ENCODE measurements at places on chromosomes 5 and 9.

DNA sequence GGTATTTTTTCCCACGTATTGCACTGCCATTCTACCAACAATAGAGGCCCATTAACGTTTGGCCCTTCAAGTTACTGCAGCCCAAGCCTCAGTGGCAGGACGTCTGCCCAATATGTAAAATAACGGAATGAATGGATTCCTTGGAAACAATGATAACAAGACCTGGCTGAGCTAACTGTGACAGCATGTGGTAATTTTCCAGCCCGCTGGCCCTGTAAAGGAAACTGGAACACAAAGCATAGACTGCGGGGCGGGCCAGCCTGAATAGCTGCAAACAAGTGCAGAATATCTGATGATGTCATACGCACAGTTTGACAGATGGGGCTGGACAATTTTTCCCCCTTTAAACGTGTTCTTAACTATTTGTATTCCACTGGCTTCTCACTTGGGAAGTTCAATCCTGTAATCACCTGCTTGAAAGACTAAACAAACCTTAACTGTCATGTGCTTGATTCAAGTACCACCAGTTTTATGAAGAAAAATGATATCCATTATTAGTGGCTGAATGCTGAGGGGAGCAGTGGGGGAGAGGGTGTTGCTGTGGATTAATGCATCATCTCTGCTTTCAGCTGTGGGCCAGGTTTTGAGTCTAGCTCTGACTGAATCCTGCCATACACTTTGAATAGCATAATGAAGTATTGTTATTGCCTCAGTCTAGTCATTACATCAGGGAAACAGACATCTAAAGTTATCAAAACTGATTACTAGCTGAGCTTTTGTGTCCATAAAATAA, 323.9 kb downstream of the TMEM161B start:
- no peak for DNase-seq

DNA sequence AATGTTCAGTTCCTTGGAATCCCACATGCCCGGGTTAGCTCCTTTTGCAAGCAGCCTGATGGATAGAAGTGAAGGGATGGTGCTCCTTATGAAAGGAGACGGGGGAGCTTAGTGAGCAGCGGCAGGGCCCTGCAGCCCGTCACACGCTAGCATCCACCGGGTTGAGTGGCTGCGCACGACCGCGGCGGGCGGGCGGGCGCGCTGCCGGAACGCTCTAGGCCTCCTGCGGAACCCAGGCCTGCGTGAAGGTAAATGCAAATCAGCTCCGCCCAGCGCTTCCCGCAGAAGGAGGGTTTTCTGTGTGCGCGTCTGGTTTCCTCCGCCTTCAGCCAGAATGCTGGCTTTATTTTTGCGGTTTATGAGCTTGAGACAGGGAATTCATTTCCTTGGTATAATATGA, 19.8 kb downstream of the IL12B start:
- DNase-seq = no peak

DNA sequence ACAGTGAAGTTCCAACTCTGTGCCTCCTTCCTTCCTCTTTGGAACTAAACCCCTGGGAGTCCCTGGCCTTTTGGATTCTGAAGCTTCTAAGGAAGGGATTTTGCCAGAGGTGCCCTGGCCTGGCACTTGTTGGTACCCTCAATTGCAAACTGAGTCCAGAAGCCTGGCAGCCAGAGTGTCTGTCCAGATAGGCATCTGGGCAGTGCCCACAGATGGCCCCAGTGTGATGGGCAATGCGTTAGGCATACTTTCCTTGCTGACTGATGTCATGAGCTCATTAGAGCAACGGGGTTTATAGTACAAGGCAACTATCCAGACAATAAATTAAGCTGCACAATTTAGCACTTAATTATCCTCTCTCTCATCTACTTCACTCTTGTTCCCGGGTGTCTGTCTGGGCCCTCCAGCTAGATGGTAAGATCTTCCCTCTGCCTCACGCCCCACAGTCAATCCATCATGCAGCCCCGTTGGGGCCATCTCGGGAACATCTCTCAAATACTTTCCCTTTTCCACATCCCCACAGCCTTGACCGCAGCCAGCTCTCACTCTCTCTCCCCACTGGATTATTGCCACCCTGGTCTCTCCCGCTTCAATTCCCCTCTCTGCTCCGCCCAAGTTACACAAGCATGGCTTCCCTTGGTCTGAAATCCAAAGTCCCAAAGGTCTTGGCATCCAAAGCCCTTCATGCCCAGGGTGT, 157.5 kb upstream of the SMIM23 start:
- DNase-seq = no peak

DNA sequence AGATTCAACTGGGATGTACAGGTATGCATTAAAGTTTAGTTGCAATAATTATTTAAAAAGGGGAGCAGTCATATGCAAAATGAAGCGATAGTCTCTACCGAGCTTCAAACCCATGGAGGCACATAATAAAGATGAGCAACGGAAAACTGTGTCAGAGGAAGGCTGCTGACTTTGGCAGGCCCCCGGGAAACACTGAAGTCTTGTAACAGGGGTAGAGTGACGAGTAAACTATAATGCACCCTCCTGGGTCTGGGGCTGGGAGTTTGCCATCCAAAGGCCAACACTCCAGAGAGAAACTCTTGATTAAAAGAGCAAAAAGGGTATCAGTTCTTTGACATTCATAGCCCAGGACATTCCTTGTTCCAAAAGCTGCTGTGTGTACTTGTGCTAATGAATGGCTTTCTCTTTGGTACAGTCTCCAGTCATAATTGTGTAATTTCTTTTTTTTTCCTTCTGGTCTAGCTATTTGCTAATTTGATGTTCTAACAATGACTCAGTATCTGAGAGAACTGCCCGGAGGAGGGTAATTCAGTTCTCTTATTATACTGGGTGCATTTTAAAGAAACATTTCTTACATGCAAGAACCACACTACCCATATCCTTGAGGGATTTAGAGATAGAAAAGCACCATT, 59.2 kb downstream of the TNC start:
- no peak for DNase-seq

DNA sequence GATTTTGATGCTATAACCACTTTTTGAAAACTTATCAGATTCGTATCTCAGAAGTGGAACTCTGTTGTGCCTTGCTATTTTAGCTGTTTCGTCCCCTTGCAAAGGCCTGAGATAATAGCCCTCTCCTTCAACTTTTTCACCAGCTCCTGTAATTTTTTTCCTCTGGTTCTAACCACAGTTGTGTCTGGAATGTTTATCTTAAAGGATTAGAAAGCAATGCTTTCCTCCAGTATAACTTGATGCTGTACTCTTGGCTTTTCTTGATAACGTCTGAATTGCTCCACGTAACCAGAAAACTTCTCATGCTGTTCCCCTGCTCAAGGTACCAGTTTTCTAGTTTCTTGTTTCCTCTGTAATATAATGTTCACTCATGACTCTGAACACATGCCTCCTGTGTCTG, 209.4 kb downstream of the DTWD2 start:
- DNase-seq = no peak

DNA sequence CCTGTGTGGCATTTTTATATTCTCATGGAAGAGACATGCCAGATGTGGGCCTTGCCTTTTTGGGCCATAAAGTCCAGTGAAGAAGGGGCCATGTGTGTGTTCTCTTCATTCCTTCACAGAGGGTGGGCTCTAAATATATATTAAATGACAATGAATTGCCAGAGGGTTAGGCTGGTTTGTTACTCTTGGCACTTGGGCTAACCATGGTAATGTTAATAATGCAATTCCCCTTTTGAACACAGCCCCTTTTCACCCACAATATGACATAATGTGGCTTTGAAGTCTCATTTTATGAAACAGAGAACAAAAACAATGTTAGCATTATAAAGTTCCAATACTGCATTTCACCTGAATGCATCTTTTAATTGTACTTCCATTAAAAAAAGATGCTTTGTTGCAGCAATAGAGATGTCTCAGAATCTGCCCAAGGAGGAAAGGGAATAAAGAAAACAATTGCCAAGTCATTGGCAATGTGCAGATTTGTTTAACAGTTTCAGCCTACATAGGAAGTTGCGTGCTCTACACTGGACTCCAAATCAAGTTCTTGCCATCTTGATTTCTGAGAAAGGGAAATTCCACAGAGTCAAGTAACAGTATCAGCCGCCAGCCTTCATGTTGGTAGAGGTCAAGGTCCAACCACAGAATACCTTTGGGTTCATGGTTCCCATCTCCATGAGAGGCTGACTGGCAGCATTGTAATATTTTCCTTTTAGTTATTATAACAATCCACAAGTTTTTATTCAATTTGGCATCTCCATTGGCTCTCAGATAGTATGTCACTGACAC, 141.9 kb downstream of the SLC12A2 start:
- no peak for DNase-seq

- DNase-seq = no peak
These were observed 134.6 kb upstream of the RANBP3L start for GRCh38 chr5:36436306-36436705.

- no peak for DNase-seq
These were observed 37.8 kb downstream of the EXD3 start for GRCh38 chr9:137385061-137385655.

GRCh38 chr5:16600397-16600796, 16.4 kb downstream of the RETREG1 start:
- no peak for DNase-seq

GRCh38 chr9:13009871-13010270, 235.1 kb downstream of the LURAP1L start:
- DNase-seq = no peak

GRCh38 chr9:22969350-22969979, 522.8 kb downstream of the DMRTA1 start:
- no peak for DNase-seq

DNA sequence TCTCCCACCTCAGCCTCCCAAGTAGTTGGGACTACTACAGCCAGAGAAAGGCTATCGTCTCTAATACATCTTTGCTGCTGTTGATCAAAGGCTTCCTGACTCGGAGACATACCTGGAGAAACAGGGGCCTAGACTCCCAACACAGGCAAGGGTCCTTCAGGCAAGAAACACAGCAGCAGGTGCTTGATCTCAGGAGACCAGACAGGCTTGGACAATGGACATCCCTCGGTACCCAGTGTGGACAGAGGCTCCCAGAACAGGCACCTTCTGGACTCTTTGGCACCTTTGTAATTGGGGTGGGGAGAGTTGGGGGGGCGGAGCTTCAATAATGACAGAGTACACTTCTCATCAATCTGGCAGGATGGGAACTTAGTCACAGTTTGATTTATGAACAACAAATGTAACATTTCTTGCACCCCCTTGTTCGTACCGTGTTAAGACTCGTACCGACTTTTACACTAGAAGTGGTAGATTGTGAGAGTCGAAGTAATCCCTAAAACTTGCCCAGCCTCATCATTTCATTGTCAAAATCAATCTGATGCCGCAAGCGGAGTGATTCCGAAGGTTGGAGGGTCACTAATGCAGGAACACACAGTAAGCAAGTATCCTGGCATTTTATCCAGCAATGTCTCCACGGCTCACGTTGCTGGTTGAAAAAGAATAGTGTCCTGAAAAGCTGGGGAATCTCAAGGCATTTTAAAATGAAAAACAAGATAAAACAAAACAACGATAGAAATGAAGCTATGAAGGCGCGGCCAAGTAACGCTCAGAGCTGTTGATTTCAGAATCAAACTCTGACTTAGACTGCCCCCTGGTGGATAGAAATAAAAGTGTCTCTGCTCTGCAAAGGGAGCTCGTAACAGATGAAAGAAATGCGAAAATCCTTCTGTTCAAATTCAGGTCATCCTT, 46.4 kb upstream of the STK32A start:
- no peak for DNase-seq

GRCh38 chr5:105573575-105573974, 2011.0 kb upstream of the NUDT12 start:
- DNase-seq = no peak

GRCh38 chr5:149429839-149430721, 51.0 kb upstream of the IL17B start:
- DNase-seq = no peak

DNA sequence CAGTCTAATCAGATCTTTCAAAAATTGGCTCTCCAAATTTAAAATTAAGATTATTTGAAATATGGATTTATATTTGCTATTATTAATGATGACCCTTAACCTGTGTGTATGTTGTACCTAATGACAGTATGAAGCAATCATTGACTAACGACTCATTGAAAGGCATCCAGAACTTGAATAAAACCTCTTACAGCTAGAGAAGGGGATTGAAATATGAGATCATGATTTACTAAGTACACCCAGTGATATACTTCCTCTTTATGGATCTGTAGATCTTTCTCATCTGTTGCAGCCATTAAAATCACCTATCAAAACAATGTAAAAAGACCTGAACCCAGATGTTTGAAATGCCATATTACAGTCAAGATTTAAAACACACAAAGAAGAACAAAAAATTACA, 126.5 kb downstream of the RPS23 start:
- no peak for DNase-seq

GRCh38 chr5:121805911-121806310, 45.8 kb upstream of the FTMT start:
- DNase-seq = no peak

- no peak for DNase-seq
These were observed 40.7 kb downstream of the HRH2 start for GRCh38 chr5:175698401-175699115.

- no peak for DNase-seq
These were observed 28.3 kb upstream of the CRB2 start for GRCh38 chr9:123327697-123328100.

DNA sequence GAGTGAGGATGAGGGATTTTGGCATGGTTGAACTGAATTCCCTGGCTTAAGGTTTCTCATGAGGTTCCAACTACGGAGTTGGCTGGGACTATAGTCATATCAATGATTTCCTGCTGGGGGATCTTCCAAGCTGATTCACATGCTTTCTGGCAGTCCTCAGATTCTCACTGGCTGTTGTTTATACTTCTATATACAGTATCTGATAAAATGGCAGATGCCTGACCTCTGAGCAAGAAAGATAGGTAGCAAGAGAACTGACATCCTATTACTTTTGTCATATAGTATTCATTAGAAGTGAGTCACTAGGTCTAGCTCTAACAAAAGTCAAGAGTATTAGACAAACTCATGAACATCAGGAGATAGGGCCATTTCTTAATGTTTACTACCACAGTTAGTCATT, 440.9 kb upstream of the EDIL3 start:
- no peak for DNase-seq

DNA sequence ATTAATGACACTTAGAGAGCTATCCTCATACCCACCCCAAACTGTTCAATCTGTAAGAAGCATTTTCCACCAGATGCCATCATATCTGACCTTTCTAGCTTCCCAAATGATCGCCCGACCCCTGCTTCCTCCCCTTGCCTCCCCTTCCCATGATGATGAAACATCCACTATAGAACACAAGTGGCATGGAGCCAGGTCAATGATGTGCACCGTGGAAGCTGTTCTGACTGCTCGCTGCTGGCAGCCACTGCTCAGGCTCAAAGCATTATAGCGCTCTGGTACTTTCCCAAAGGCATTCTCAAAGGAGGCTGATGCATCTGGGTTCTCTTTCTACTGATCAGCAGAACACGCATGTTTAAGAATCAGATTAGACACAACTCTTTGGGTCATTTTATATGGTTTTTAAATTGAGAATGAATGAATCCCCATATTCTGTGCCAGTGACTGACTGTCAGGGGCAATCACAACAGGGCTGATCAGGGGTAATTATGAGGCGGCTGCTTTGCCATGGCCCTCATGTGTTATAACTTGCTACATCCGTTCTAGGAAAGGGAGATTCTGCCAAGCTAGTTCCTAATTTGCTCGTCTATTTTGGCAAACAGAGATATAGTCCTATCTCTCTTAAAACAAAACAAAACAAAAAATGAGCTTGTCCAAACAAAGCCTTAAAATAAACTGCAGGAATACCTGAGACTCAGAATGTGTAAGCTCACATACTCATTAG, 343.7 kb downstream of the ENC1 start:
- DNase-seq = no peak

All from stimulated activated CD8-positive, alpha-beta memory T cell treated with anti-CD3 and anti-CD28 coated beads, Interleukin-4, amount 100 ng/mL, for 24 hours (primary cell).